Cardiac ventricle fibroblast (primary cell): ENCODE measurements at places on chromosomes 4 and X. TPM values are rescaled to one million over a fixed set of nuclear protein-coding genes. Genes with fewer than 3 reads are reported as not detected.

CNKSR2 gene
- not detected in 2 replicates for total RNA-seq

NLGN3 gene
- 0.10 and 0.44 TPM in 2 replicates for total RNA-seq

MAGEA3 gene
- not detected in 2 replicates for total RNA-seq

CCDC160 gene
- not detected in 2 replicates for total RNA-seq

CT45A10 gene
- total RNA-seq = not detected in 2 replicates

FRG1 gene
- total RNA-seq = 39.6 and 46.7 TPM in 2 replicates

INTU gene
- total RNA-seq = 1.0 and 2.5 TPM in 2 replicates

MMRN1 gene
- 0.83 and 1.2 TPM in 2 replicates for total RNA-seq

FGG gene
- total RNA-seq = not detected in 2 replicates

DACH2 gene
- total RNA-seq = not detected in 2 replicates

BEND2 gene
- not detected in 2 replicates for total RNA-seq

IL21 gene
- not detected in 2 replicates for total RNA-seq

FAM47A gene
- total RNA-seq = not detected in 2 replicates

APOO gene
- total RNA-seq = 8.4 and 8.5 TPM in 2 replicates

TMEM154 gene
- total RNA-seq = 1.6 TPM in 2 replicates

GPR143 gene
- not detected in 2 replicates for total RNA-seq

SPATA18 gene
- 11.0 and 16.4 TPM in 2 replicates for total RNA-seq

EIF1AX gene
- 27.8 and 30.7 TPM in 2 replicates for total RNA-seq

ZBED1 gene
- 29.5 and 29.9 TPM in 2 replicates for total RNA-seq

ANAPC4 gene
- total RNA-seq = 17.3 and 21.2 TPM in 2 replicates

GPM6B gene
- 14.8 and 23.0 TPM in 2 replicates for total RNA-seq

FHDC1 gene
- 0.06 and 0.15 TPM in 2 replicates for total RNA-seq

ATOH1 gene
- total RNA-seq = not detected in 2 replicates

RASSF6 gene
- not detected in 2 replicates for total RNA-seq

SSX4B gene
- total RNA-seq = not detected in 2 replicates

C4orf17 gene
- not detected in 2 replicates for total RNA-seq

SPANXB1 gene
- total RNA-seq = not detected in 2 replicates

TXK gene
- not detected in 2 replicates for total RNA-seq

RENBP gene
- total RNA-seq = 1.1 and 1.2 TPM in 2 replicates

TRPC3 gene
- 0.15 TPM in 1 of 2 replicates, not detected in the other for total RNA-seq

MAGEA8 gene
- not detected in 2 replicates for total RNA-seq

S100G gene
- not detected in 2 replicates for total RNA-seq

SLC4A4 gene
- total RNA-seq = 0.54 and 0.56 TPM in 2 replicates

KCNE5 gene
- total RNA-seq = 0.31 TPM in 1 of 2 replicates, not detected in the other

FRMD7 gene
- 0.06 TPM in 1 of 2 replicates, not detected in the other for total RNA-seq

FDCSP gene
- not detected in 2 replicates for total RNA-seq

PNMA5 gene
- total RNA-seq = not detected in 2 replicates

PROM1 gene
- total RNA-seq = not detected in 2 replicates

CNGA1 gene
- not detected in 2 replicates for total RNA-seq
